ENCODE measurements at places on chromosomes 13 and 19.

DNA sequence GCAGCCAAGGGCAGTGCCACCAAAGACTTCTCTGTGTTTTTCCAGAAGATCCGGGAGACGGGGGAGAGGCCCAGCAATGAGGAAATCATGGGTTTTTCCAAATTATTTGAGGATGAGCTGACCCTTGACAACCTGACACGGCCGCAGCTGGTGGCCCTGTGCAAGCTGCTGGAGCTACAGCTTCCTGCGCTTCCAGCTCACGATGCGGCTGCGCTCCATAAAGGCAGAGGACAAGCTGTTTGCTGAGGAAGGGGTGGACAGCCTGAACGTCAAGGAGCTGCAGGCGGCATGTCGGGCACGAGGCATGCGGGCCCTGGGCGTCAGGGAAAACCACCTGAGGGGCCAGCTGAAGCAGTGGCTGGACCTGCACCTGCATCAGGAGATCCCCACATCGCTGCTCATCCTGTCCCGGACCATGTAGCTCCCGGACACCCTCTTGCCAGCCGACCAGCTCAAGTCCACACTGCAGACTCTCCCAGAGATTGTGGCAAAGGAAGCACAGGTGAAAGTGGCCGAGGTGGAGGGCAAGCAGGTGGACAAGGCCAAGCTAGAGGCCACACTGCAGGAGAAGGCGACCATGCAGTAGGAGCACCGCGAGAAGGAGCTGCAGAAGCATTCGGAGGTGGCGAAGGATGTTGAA lies 11.7 kb downstream of the ZSCAN1 start:
- DNase-seq = no peak

GRCh38 chr13:107834281-107834680 lies 381.1 kb downstream of the LIG4 start:
- no peak for DNase-seq

GRCh38 chr13:36431204-36432105 lies 840 bp upstream of the CCNA1 start:
- no peak for DNase-seq

DNA sequence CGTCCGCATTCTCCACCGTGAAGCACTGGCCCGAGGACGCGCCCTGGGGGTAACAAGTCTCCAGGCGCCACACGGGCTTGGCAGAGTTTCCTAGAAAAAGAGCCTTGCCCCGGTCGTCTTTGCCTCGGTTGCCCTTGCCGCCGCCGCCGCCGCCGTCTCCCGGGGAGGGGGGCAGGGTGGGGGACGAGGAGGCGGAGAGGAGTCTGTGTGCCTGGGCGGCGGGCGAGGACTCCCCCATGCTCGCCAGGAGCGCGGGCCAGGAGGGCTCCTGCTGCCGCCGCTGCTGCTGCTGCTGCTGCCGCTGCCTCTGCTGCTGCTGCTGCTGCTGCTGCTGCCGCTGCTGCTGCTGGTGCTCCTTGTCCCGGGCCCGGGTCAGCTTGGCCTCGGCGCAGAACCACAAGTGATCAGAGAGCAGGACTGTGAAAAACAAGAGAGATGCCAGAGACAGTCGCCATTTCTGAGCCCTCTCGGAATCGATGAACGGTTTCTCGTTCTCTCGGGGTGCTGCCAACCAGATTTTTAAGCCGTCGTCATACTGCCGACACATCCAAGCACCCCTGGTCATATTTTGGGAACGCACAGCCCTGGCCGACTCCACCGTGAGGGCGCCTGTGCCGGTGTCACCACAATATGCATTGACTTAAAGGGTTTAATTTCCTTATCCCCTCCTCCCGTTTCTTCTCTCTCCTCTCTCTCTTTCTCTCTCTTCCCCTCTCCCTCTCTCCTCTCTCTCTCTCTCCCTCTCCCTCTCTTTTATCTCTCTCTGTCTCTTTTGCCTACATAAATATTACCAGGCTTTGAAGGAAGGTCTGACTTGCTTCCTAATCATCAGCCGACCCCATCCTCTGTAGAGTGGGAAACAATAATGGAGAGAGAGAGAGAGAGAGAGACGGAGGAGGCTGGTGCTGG lies 349.1 kb downstream of the LIG4 start:
- no peak for DNase-seq

DNA sequence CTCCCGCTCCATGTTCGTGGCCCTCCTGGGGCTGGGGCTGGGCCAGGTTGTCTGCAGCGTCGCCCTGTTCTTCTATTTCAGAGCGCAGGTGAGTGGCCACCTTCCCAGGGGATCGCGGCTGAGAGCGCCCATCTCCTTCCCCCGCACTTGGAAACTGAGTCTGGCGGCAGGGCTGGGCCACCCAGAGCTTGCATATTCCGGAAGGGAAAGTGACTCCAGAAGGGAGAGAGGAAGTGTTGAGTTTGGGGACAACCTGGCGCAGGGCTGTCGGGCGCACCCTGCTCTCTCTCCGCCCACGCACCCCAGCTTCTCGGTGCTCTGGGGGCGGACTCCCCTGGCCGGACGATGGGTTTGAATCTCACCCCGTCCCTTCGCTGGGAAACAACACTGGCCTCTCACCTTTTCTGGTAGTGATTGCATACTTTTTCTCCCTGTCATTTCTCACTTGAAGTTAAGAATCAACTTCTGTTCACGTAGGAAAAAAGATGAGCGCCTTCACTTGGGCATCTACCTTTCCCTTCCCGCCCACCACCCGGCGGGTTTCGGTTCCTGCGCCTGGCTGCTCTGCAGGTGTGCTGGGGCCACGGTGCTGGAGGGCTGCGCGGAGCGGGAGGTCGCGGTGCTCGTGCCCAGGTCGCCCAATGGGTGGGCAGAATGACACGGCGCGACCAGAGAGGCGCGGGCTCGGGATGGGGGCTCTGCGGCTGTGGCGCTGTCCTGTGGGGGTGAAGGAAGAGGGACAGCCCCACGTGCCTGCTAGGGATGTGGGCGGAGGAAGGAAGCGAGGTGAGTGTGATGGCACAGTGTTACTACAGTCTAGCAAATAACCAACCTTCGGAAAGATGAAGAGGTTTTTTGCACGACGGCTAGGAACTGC lies 721 bp downstream of the TNFSF11 start:
- no peak for DNase-seq
